ENCODE measurements at places on chromosomes 3 and 15.

GRCh38 chr15:98503970-98504369 is 144.4 kb upstream of the IGF1R start:
- no peak for DNase-seq

GRCh38 chr3:63429905-63430304 is 151.8 kb downstream of the SYNPR start:
- no peak for DNase-seq

DNA sequence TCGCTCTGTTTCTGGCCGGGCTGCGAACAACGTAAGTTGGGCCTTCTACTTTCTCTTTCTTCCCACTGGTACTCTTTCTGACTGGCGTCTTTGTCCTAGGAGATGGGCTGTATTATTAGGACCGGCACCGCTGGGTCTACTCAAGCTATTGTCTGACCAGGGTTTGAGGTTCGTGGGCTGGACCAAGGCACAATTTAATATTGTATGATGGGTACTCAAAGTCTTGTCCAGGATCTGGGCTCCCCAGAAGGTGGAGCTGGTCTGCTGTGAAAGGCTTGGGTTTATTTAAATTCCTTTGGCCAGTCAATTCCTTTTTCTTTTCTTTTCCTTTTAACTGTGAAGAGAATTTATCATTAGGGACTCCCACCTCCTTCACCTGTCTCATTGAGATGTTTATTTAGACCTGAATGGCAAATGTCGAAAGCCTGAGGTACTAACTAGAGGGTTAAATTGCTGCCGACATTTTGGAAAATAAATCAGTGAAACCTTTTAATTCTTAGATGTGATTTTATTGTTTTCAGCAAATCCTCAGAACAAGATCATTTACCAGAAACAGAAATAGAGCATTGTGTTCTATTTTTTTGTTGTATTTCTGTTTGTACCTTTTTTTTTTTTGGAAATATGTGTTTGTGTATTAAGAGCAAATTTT is 410 bp downstream of the LRRC49 start:
- no peak for DNase-seq

DNA sequence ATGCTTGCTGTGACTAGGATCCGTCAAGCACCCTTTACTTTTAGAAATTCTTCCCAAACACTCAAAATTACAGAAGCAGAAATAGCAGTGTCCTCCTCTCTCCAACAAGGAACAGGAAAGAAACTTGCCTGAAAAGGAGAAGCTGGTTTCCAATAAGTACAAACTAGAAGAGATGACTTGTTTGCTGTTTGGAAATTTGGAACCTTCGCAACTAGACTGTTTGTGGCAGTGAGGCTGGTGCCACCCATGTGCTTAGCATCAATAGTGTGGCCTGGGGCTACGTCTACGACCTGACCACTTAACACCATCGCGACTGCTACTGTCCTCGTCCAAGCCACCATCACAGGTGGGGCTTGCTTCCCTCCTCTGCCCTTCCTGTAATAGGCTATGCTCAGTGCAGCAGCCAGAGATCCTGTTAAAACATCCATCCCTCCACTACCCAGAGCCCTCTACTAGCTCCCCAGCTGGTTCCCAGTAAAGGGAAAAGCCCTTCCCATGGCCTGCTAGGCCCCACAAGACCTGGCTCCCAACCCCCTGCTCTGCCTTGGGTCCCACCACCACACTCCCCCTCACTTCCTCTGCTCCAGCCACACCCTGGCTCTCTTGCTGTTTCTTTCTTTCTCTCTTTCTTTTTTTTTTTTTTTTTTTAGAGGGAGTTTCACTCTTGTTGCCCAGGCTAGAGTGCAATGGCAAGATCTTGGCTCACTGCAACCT is 52.6 kb upstream of the CCR2 start:
- no peak for DNase-seq

- no peak for DNase-seq
Observed at GRCh38 chr3:78517965-78518364, 1249.8 kb downstream of the ROBO1 start.

DNA sequence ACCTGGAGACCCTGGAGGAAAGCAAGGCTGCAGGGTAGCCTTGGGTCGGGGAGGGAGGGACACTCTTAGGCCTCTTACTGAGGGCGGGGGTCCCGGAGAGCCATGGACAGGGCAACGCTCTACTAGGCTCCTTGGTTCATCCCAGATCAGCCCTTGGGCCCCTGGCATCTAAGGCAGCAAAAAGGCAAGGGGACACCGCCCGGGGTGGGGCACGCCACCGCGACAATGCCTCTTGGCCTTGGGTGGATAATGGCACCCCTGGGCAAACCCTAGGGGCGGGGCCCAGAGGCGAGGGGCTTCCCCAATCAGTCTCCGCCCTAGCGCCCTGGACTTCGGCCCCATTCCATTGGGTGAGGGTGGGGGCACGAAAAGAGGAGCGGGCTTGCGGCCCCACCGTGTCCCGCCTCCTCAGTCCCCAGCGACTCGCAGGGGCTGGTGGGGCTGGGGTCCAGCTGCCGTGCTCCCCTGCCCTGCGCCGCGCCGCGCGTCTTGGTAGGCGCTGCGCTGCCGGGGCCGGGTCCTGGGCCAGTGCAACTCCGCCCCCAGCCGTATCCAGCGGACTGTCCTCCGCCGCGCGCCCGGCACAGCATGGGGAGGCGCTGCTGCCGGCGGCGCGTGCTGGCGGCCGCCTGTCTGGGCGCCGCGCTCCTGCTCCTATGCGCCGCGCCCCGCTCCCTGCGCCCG is at the start of gene CHST13:
TSS of gene CHST13 (plus strand) at position 411 of the 684 bp plus-strand sequence. CDS start at position 589, 178 bp downstream.
- no peak for DNase-seq

DNA sequence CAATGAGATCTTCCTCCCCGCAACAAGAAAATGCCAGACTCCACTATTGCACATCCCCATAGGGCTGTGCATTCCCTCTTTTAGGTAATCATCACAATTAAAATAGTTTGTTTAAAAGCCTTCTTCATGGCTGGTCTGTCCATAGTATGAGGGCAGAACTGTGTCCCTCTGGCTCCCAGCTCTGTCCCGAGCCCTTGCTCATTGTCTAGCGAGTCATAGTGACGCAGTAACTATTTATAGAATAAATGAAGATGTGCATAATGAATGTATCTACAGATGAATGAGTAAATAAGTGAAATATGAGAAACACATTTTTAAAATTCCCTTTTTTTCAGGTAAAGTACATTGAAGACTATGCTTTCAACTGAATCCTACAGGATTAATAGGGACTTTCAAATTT is 128.4 kb upstream of the TMC3 start:
- no peak for DNase-seq

- DNase-seq = no peak
Observed at GRCh38 chr15:67126551-67127330, 61.3 kb downstream of the SMAD3 start.

GRCh38 chr3:79199966-79200365 is 567.8 kb downstream of the ROBO1 start:
- no peak for DNase-seq

GRCh38 chr3:67662733-67663132 is 8.3 kb upstream of the SUCLG2 start:
- no peak for DNase-seq

DNA sequence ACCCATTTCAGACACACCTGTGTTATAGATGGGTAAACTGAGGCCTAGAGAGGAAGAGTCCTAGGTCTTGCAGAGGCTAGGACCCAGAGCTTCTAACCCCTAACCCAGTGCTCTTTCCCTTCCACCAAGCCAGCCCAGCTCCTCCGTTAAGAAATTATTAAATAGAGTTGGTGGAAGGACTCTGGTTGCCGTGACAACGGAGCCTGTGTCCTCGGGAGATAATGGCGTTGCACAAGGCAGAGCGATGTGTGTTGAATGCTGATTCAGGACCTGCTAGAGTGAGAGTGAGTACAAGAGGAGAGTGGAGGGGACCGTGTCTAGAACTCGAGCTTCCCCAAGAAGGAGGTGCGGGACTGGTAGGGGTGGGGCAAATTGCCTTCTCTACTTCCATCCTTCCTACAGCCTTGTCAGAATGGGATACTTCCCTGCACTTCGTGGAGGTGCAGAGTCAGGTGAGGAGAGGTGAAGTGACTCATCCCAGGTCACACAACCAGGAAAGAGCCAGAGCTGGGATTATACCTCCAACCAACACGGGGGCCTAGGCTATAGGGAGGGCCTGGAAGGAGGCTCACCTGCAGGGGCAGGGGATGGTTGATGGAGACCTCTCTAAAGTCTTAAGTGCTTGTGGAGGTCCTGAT is 8.6 kb downstream of the SLC6A1 start:
- no peak for DNase-seq

DNA sequence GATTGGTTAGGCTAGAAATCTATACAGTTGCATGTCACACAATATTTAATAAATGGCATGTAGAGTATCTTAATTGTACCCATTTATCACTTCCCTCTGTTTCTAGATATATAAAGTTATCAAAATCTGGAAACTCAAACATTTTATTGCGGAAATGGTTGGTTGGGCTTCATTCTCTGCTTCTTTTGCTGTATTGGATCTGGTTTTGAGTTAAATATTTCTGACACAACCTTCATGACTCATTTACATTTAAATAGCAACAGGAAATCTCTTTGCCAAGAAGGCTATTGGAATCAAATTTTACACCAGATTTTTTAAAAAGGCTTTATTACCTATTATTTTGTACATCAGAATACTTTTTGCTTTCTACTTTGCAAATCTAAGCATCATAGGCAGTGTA is 153.8 kb downstream of the EBLN2 start:
- no peak for DNase-seq

GRCh38 chr3:153180860-153181372 is 18.9 kb downstream of the RAP2B start:
- no peak for DNase-seq

DNA sequence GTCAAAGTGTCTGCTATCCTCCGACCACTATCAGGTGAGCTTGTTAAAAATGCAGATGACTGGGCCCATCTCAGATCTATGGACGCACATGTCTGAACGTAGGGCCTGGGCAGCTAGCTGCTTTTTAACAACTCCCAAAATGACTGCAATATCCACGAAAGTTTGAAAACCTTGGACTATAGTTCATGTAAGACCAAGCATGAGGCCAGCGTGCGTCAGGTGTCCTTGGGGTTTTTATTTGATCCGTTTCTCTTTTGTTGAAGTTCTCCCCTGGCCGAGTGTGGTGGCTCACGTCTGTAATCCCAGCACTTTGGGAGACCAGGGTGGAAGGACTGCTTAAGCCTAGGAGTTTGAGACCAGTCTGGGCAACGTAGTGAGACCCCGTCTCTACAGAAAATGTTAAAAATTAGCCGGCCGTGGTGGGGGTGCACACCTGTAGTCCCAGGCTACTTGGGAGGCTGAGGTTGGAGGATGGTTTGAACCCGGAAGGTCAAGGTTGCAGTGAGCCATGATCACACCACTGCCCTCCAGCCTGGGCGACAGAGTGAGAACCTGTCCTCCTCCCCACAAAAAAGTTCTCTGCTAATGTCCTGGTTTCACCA is 9.5 kb downstream of the SLC51A start:
- no peak for DNase-seq
